ENCODE measurements at places on chromosomes 7 and 10.
A peak's percentile ranks its signal among the peaks of the same experiment; 100 is the strongest.

- DNase-seq = no peak
These were observed 72.7 kb downstream of the SEM1 start for GRCh38 chr7:96636979-96637378.

DNA sequence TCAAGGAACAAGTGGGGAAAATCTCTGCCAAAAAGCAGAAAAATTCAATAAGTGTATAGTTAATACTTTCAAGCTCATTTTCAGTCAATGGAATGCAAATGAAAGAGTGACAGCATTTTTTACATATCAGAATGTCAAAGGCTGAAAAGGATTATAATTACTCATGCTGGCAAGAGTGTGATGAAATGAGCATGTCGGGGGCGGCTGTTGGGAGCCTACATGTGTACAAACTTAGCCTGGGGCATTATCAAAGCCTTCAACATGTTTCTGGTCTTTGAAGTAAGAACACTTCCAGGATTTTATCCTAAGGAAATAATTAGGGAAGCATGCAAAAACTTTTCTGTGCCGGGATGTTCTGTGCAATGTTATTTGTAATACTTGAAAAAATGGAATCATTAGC lies 221.7 kb upstream of the LYZL1 start:
- DNase-seq = no peak

- peak; percentile 1 for DNase-seq
These were observed at the start of gene KCND2 for GRCh38 chr7:120272701-120273475. Gene KCND2, plus strand, starts transcription at chr7:120273175.

DNA sequence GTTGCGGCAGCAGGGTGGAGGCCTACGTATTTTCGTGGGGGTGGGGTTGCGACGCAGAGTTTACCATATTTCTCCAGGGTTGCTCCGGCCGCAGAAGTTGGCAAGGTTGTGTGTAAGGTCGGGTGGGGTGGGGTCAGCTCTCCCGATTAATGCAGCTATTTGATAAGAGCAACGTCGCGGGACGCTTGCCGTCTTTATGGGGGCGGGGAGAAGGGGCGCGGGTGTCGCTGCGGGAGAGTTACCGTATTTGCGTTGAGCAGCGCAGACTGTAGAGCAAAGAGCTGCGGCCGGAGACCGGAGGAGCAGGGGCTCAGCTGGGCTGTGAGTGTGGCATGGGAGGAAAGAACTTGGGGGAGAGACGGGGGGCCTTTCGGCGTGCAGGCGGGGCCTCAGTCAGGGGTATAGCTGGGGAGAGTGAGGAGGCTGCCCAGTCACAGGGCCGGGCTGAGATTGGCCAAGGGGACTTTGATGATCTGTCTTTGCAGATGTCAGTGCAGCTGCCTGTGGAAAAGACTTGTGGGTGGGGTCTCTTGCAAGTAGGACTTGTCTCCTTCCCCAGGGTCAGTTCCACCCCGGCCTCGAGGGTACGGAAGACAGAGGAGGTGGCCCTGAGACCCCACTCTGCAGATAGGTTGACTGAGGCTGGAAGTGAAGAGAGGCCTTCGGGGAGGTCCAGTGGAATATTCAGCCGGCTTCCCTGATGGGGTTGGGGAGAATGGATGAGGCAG lies 26.6 kb downstream of the ZNF775 start:
- DNase-seq = no peak

GRCh38 chr10:62456611-62457101 lies 82.5 kb downstream of the ZNF365 start:
- no peak for DNase-seq
